ENCODE measurements at places on chromosomes 1 and 21.
A peak's percentile ranks its signal among the peaks of the same experiment; 100 is the strongest.

DNA sequence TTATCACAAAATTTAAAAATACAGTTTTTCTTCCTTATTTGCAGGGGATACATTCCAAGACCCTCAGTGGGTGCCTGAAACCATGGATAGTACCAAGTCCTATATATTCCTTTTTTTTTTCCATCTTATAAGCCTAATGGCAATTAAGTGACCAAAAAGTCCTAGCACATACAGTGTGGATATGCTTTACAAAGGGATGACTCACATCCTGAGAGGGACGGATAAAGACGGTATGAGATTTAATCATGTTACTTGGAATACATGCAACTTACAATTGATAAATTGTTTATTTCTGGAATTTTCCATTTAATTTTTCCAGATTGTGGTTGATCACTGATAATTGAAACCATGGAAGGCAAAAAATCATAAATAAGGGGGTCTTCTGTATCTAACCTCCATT lies 181.2 kb upstream of the BRINP3 start:
- DNase-seq = no peak

GRCh38 chr1:223831755-223832636 lies 13.8 kb downstream of the TP53BP2 start:
- no peak for DNase-seq

DNA sequence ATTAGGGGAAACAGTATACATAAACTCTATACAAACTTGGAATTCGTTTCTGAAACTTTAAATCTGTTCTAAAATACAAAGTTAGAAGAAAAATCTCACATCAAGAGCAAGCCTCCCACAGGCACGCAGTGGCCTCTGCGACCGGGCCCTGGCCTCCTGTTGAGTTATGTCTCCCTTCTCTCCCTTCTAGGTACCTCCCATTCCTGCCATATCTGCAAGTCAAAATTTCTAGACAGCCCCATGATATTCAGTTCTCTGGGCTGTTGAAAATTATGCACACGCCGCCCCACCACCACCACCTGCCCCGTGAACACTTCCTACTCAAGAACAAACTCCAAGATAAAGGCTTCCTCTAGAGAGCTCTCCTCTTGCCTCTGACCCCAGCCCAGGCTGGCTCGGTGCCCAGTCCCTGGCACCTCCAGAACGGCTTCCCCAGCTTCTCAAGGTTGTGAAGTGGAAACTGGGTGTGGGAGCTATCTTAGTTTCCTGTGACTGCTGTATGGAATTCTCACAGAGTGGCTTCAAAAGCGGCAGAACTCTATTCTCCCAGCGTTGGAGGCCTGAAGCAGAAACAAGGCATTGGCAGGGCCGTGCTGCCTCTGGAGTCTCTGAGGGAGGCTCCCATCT lies 37.7 kb upstream of the LRP8 start:
- DNase-seq = no peak

GRCh38 chr1:78035121-78035520 lies 10.6 kb upstream of the GIPC2 start:
- DNase-seq = no peak

DNA sequence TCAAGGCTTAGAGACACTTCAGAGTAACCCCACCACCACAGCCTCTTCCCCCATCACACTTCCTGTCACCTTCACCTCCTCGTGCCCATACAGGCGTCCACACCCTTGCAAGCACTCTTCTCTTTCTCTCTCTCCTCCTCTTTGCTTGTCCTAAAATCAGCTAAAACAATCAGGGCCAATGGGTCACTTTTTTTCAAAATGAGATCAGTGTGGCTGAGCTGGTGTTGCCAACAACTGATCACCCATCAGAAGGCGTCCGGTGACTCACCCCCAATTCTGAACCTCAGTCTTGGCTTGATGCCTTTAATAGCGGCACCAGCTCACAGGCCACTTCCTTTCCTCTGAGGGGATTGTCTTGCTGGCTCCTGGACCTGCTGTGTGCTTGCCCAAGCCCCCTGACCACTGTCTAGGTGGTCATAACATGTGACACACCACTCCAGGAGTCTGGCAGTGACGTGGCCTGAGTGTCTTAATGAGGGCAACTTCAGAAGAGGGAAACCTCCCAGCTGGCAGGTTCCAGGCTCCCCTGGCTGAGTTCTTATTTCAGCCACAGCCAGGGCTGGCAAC lies 1.6 kb downstream of the DRAXIN start:
- peak; percentile 46 for DNase-seq

GRCh38 chr1:108877348-108878159 lies 769 bp downstream of the GPSM2 start:
- peak; percentile 52 for DNase-seq

- no peak for DNase-seq
These were observed 41.7 kb downstream of the FASLG start for GRCh38 chr1:172700556-172700955.

DNA sequence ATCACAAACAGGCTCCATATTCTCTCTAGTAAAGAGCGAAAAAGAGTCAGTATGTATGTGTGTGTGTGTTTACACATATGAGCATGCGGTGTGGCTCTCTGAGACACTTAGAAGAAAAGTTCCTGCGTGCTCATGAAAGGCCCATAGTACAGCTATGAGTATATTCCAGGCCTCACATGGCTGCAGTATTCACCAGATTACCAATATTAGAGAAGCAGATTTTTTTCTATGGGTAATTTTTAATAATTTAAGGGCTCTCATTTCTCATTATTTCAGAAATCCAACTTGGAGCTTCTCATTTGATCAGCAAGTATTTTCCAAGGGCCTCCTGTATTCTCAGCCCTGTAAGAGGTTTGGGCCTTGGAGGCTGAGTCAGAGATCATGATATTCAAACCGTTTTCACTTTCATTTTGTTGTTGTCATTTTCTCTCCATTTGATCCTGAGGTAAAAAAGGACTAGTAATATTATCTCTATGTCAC lies 232.9 kb upstream of the SGIP1 start:
- no peak for DNase-seq

DNA sequence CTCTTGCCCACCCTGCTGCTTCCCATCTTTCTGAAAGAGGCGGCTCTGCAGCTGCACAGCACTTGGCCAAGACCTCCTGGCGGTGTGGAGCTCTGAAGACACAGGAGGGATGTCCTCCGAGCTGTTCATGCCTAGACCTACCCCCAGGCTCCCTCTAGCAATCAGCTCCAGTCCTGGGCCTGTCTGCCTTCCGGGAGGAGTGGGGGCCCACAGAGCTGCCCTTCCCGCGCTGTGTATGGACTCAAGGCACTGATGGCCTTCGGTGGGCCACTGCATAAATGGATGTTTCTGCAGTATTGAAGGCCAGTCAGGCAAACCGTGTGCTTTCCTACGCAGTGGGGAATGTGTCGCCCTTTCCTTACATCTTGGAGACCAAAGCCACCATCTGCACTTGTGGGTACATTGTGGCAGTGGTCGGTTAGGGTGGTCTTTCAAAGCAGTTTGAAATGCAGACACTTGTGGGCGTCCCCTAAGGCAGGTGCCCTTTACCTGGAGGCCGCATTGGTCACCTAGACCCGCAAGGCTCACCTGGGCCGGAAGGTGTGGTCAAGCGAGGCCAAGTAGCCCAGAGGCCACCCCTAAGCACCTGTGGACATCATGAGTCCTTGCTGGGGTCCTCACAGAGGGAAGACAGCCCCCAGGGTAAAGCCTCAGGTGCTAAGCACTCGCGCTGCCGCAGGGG lies 912 bp upstream of the PKNOX1 start:
- no peak for DNase-seq

- DNase-seq = no peak
These were observed 64.6 kb downstream of the ERI3 start for GRCh38 chr1:44290250-44291094.

DNA sequence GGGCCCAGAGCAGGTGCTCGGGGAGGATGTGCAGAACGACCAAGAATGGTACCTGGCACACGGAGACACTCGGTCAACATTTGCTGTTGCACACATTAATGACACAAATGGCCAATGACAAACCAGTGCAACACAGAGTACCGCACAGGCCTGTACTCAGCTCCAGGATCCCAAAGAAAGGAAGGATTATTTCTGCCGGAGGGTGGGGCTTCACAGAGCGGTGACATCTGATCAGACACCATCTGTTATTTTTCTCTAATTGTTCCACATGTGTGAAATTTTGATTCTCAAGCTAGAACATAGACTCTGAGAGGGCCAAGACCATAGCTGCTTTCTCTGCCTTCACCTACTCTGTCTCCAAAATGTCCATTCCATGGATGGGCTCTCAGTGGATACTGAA lies 100.4 kb downstream of the MRPL37 start:
- no peak for DNase-seq

- DNase-seq = no peak
These were observed 83.9 kb upstream of the ARTN start for GRCh38 chr1:43849670-43850069.

DNA sequence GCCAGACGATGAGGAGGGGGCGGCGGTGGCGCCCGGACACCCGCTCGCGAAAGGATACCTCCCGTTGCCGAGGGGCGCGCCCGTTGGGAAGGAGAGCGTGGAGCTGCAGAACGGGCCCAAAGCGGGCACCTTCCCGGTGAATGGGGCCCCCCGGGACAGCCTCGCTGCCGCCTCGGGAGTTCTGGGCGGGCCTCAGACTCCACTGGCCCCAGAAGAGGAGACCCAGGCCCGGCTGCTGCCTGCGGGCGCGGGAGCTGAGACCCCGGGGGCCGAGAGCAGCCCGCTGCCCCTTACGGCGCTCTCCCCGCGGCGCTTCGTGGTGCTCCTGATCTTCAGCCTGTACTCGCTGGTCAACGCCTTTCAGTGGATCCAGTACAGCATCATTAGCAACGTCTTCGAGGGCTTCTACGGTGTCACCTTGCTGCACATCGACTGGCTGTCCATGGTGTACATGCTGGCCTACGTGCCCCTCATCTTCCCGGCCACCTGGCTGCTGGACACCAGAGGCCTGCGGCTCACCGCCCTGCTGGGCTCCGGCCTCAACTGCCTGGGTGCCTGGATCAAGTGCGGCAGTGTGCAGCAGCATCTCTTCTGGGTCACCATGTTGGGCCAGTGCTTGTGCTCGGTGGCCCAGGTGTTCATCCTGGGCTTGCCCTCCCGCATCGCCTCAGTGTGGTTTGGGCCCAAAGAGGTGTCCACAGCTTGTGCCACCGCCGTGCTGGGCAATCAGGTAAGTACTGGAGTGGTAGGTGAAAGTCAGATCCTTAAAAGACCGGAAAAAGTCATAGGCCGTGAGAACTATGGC lies 588 bp downstream of the FLVCR1 start:
- peak; percentile 88 for DNase-seq

DNA sequence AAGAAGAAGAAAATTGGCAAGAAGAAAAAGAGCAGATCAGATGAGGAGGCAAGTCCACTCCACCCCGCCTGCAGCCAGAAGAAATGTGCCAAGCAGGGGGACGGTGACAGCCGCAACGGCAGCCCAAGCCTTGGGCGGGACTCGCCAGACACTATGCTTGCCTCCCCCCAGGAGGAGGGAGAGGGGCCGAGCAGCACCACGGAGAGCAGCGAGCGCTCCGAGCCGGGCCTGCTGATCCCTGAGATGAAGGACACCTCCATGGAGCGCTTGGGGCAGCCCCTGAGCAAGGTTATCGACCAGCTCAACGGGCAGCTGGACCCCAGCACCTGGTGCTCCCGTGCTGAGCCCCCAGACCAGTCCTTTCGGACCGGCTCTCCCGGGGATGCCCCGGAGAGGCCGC lies 9.0 kb upstream of the SLC25A34 start:
- DNase-seq = no peak

DNA sequence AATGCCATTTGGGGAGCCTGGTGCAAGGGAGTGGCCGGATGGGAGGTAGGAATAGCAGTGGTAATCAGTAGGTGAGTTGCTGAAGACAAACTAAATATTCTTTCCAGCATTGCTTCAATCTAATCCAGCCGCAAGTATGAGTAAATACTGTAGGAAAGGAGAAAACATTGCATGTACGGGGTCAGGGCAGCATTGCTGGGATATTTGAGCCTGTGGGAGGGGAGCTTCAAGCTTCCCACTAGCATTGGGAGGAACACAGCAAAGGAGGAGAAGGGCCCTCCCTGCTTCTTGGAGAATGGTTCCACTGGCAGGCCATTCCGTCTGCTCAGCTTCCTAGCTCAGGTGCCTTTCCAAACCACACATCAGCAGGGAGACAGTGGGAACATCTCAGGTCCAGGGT lies 15.2 kb downstream of the CAPN2 start:
- DNase-seq = no peak

DNA sequence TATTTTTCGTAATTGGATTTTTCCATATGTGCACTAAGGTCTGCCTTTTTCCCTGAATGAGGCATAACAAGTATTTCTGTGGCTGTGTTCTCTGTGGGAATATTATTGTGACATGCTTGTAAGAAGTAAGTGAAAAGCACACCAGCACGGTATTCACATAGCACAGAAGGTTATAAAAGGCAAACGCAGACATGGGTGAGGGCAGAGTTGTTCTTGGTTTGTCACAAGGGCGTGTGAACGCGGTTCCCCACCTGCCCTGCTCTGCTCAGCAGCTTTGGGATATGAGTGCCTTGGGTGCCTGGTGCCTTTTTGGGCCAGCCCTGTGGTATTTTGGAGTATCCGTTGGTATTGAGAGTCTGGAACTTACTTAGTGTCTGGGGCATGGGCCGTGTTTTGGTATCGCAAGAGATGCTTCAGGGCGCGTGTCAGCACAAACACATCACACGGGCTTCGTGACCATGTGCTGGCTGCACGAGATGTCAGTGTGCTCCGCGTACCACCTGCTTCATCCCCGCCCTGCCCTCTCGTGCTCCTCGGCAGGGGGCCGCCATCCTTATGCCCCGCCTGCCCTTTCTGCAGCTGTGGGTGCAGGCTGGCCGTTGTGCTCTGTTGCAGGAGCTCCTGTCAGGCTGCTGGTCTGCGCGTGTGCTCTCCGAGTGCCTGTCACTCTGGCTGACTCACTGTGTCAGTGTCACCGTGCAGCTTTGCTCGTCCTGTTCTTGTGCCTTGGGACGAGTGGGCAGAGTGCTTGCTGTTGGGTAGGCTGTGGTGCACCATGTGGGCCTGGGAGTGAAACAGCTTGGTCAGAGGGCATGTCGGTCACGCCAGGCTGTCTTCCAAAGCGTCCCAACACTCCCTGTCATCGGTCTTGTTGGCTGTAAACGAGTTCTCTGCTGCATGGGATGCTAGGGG lies 15.0 kb downstream of the SKI start:
- DNase-seq = peak; percentile 72

DNA sequence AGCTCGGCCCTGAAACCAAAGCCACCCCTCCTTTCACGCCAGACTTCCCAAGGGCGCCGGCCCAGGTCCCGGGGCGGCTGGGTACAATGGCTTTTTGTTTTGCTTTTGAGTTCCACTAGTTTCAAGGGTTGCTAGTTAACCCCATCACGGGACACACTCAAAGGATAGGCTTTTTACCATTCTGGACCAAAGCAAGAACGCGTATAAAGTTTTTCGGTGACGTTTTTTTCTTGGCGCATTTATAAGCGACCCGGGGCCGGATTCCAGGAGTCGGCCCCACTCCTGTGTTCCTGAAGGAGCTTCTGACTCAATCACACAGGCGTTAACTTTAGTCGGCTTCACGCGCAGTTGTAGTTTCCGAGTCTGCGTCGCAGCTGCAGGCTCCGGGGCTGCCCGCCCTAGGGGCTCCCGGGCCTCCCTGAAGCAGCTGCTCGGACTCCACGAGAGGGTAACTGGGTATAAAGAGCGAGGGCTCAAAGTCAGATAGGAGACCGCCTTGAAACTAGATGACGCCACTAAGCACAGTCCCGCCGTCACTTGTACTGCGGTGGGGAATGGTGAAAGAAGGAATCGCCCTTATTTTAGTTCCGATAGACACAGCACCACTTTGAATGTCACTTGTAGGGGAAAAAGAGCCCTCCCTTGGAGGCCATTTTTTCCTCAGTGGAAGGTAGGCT lies 707 bp upstream of the KLHL21 start:
- peak; percentile 87 for DNase-seq
